ENCODE measurements at places on chromosomes 5 and 9. TPM values are rescaled to one million over a fixed set of nuclear protein-coding genes. Genes with fewer than 3 reads are reported as not detected.

The CTNND2 gene
- total RNA-seq = 0.79 TPM

The SPAG8 gene
- 6.1 TPM for total RNA-seq

The NOXA1 gene
- 21.8 TPM for total RNA-seq

- no peak for DNase-seq
Observed at GRCh38 chr5:55101556-55102276, 730 bp upstream of the GZMA start.

- no peak for DNase-seq
Observed at GRCh38 chr9:112757282-112757883, 6.8 kb downstream of the SNX30 start.

- no peak for DNase-seq
Observed at GRCh38 chr9:99867536-99867935, 38.9 kb upstream of the STX17 start.
